ENCODE measurements at places on chromosomes 4 and X.

DNA sequence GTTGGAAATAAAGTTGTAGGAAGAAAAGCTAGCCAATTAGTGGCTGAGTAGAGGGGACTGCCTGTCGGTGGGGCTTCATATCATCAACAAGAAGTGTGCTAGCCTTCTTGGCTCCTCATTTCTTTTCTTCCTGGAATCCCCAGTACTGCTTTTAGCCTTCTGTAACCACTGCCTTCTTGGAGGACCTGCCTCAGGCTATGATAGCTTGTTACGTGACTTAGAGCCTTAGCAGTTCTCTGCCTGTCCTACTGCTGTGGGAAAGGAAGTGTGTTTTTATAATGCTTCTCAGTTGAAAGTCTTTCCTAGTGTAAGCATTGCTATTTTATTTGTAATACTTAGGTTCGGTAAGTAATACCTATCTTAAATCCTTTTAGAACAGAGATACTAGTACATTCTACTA lies 61.9 kb downstream of the LARP1B start:
- DNase-seq, result no peak

DNA sequence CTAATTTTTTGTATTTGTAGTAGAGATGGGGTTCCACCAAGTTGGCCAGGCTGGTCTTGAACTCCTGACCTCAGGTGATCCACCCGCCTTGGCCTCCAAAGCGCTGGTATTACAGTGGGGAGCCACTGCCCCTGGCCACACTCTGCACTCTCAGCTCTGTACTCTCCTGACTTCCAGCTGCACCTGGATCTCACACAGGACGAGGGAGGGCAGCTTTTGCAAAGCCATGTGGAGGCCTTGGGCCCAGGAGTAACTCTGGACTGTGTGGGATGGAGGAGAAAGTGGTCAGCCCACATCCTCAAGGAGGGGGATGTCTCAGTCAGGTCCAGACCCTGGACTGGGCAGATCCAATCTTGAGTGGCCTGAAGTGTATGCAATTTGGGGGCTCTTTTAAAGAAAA lies 23.0 kb downstream of the NAT8L start:
- DNase-seq, result no peak

DNA sequence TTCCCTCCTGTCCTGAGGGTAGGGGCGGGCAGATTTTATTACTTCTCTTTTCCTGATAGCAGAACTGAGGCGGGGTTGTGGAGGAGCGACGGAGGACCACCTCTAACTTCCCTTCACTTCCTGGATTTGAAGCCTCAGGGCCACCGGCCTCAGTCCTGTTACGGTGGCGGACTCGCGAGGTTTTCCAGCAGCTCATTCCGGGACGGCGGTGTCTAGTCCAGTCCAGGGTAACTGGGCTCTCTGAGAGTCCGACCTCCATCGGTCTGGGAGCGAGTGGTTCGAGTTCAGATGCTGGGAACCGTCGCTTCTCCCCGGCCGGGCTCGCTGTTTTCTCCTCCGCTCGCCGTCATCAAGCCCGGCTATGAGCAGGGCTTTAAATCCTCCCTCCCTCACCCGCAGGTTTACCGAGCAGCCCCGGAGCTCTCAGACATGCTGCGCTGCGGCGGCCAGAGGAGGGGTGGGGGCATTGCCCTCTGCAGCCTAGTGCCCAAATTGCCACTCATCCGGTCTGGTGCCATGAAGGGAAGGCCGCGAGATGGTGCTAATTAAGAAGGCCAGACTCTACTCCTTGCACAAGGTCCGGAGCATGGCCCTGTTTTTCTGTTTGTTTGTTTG lies 23.3 kb downstream of the HAND2 start:
- no peak for DNase-seq

- DNase-seq, result no peak
Measured at GRCh38 chr4:137420901-137421396, 111.3 kb downstream of the PCDH18 start.

GRCh38 chr4:109414938-109415337 lies 18.7 kb upstream of the SEC24B start:
- DNase-seq, result peak; percentile 46

- no peak for DNase-seq
Measured at GRCh38 chr4:186249785-186250754, 15.9 kb upstream of the F11 start.

DNA sequence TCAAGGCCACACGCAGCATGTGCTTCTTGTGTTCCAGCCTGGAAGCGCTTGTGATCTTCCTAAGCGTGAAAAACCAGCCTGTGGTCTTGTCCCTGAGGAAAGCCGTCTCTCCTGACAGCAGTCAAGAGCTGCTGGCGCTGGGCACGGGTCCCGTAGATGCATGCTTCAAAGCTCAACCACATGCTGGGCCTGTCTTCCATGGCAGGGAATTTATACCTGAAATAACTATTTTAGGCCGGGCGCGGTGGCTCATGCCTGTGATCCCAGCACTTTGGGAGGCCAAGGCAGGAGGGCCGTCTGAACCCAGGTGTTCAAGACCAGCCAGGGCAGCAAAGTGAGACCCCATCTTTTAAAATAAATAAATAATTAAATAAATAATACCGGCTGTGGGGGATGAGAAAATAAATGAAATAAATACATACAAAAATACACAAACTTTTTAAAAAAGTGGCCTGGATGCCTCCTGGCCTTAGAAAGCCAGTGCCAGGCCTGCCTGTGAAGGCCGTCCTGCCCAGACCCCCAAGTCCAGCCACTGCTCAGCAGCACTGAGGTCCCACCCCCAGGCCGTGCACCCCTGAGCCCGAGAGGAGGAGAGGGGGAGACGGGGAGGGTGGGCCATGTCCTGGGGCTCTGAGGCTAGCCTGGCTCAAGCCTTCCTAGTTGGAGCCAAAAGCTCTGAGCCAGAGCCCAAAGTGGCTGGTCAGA lies 10.4 kb downstream of the LRPAP1 start:
- DNase-seq, result no peak

- no peak for DNase-seq
Measured at GRCh38 chr4:121824171-121824527, 466 bp upstream of the CCNA2 start.

DNA sequence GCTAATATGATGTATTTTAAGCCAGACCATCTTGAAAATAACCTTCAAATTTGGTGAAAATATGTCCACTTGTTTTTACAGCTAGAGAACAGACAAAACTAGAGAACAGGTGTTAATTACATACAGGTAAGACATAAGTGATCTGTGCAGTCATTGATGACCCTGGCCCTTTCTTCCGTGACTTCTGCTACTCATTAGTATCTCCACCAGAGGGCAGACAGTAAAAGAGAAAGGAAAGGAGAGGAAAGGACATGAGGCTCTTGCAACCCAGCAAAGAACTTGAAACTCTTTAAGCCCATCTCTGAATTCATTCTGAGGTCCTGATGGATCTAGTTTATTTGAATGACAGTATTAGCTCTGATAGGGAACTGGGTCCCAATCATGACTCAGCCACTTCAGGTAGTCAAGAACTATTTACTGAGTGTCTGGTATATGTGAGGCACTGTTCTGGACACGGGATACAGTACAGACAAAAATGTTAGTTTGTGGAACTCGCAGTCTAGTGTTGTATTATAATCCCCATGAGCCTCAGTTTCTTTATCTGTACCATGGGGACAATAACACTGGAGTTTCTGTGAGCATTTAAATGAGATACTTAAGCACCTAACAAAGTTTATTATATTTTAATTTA lies 121.0 kb upstream of the TEX13D start:
- no peak for DNase-seq

DNA sequence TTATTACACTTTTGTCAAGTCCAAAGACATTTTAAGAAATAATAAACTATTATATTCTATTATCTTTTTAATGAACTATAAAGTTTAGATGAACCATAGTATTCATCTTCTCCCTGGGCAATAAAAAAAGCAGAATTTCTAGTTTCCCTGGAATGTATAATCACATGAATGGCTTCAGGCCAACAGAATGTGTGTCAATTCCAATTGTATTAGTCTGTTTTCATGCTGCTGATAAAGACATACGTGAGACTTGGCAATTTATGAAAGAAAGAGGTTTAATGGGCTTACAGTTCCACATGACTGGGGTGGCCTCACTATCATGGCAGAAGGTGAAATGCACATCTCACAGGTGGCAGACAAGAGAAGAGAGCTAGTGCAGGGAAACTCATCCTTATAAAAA lies 70.7 kb upstream of the ANXA10 start:
- DNase-seq, result peak; percentile 4

DNA sequence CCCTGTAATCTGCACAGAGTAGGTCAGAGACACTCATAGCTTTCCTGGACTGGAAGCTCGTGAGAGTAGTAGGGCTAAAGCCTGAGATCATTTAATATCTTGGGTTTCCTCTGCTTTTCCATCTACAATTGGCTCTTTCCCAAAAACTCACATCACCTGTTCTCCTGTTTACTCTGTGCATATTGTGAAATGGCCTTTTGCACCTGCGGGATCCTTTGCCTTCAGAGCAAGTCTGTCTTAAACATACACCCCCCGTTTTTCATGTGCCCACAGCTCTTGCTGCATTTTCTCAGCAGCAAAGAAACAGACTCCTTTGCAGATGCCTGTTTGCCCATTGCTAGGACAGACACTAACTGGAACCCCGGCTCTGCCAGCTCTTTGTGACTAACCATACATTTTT lies 608.3 kb upstream of the PCDH10 start:
- no peak for DNase-seq

DNA sequence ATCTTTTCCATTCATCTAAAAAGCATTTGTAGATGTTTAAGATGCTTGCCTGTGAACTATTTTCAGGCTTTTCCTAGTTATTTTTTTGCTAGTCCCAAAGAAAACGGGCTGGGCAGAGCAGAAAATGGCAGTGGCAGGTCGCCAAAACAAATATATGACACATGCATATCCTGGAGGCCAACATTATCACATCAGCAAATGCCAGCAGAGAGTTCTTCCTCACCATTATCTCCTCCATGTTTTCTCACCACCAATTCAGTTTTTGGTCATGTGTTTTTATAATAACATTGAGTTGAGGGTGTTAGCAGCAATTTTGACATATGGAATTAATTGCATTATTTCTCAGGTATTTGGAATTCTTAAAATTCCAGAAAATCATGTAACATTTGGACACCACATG lies 97.9 kb upstream of the EOLA2 start:
- DNase-seq, result peak; percentile 57

DNA sequence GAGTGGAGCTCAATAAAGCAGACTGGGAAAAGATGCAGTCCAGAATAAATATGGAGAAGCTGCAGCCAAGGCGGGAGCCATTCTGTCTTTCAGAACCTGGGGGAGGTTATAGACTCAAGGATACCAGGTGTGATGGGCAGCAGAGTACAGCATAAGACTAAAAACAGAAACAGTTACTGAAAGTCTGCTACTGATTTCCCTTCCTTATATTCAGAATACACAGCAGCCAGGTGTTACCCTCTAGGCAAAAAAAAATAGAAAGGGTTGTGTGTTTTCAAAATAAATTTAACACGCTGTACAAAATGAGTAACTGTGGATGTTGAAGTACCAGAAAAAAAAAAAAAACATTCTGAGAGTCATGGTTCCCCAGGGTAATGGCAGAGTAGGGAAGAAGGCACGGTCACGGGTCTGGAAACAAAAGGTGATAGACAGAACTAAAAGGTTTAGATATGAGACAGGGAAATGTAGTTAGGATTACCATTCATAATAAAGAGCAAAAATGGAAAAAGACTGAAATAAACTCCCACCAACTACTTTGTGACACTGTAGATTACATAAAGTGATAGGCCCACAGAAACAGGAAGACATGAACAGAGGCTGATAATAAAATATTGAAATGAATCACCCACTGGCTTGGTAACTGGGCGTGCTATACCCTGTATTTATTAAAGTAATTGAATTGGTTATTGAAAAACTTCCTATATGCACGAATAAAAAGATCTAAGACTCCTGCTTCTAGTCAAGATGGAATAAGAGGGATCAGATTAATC lies 10.8 kb upstream of the HHIP start:
- DNase-seq, result no peak

DNA sequence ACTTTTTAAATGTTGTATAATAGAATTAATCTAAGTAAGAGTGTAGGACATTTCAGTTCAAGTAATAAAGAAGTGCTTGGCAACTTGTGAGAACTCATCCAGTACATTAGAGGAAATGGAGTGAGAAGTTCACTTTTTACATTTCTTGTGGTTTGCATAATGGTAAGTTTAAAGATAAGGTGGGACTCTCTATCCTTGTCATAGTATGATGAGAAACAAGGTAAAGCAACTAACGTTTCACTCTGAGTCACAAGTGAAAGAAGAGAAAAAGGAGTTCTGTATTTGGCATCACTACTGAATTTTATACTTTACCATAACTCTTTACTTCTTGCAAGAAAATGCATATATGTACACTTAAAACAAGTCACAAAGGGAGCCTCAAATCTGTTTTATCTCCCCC lies 219.4 kb downstream of the SLC4A4 start:
- no peak for DNase-seq

Data from astrocyte of the spinal cord (primary cell).